ENCODE measurements at places on chromosomes 1 and 21. TPM values are rescaled to one million over a fixed set of nuclear protein-coding genes. Genes with fewer than 3 reads are reported as not detected.

The RNF220 gene
- total RNA-seq = 76.1 TPM

The KIAA0040 gene
- 11.9 TPM for total RNA-seq

The ZNF593OS gene
- total RNA-seq = not detected

The AMPD2 gene
- 16.1 TPM for total RNA-seq

The PROK1 gene
- total RNA-seq = 5.1 TPM

The SH3BP5L gene
- 18.5 TPM for total RNA-seq

The UMODL1 gene
- not detected for total RNA-seq

The ARHGEF2 gene
- 50.8 TPM for total RNA-seq

The DTL gene
- total RNA-seq = not detected

The TNFRSF18 gene
- total RNA-seq = 0.55 TPM

The RHBDL2 gene
- total RNA-seq = 0.31 TPM

The IQGAP3 gene
- 1.0 TPM for total RNA-seq

The FAM163A gene
- not detected for total RNA-seq

The FAM72D gene
- not detected for total RNA-seq

The BRDT gene
- not detected for total RNA-seq

The KLHDC8A gene
- total RNA-seq = not detected

The LENEP gene
- not detected for total RNA-seq

The SLAMF9 gene
- not detected for total RNA-seq

The CYP4A22 gene
- total RNA-seq = not detected

The GBP2 gene
- total RNA-seq = 12.3 TPM

The CSRP1 gene
- 138 TPM for total RNA-seq

The SH2D5 gene
- total RNA-seq = not detected

The HES3 gene
- not detected for total RNA-seq

The IVL gene
- total RNA-seq = not detected

The TSTD1 gene
- 118 TPM for total RNA-seq

The KCNJ6 gene
- not detected for total RNA-seq

The CHIA gene
- total RNA-seq = not detected

The JAM2 gene
- 12.3 TPM for total RNA-seq

The SDHC gene
- total RNA-seq = 151 TPM

The FAM151A gene
- 0.63 TPM for total RNA-seq

The RSBN1 gene
- total RNA-seq = 13.9 TPM

The BMP8A gene
- 1.4 TPM for total RNA-seq

The F5 gene
- 55.5 TPM for total RNA-seq

Data from right atrium auricular region (tissue), 2 donors.